Stimulated activated CD4-positive, alpha-beta T cell treated with anti-CD3 and anti-CD28 coated beads, Interleukin-1b, Interleukin-23, amount 100 ng/mL, for 1 hour (primary cell): ENCODE measurements at places on chromosomes 16 and 17.

GRCh38 chr16:56195151-56195550, 3.9 kb downstream of the GNAO1 start:
- no peak for DNase-seq

- no peak for DNase-seq
Measured at GRCh38 chr17:19384723-19385391, 2.1 kb downstream of the MFAP4 start.

- DNase-seq, result no peak
Measured at GRCh38 chr17:81578038-81578441, 25.9 kb upstream of the FAAP100 start.

DNA sequence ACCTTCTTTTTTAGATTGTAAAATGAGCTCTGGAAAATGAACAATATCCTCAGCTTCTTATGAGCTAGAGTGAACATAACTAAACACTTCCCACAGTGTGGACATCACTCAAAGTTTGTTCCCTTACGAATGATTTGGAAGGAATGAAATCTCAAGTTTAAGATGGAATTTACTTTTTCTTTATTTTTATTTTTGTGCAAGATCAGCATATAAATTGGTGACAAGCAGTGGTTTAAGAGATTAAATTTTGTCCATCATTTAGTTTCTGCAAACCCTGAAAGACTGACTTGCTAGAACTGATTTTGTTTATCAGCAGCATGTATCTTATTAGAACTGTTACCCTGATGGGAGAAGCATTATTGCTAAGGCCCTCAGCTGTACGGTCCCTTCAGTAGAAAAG, 420.1 kb downstream of the CDH8 start:
- no peak for DNase-seq

- no peak for DNase-seq
Measured at GRCh38 chr16:27925612-27926011, 137.9 kb downstream of the GSG1L start.

DNA sequence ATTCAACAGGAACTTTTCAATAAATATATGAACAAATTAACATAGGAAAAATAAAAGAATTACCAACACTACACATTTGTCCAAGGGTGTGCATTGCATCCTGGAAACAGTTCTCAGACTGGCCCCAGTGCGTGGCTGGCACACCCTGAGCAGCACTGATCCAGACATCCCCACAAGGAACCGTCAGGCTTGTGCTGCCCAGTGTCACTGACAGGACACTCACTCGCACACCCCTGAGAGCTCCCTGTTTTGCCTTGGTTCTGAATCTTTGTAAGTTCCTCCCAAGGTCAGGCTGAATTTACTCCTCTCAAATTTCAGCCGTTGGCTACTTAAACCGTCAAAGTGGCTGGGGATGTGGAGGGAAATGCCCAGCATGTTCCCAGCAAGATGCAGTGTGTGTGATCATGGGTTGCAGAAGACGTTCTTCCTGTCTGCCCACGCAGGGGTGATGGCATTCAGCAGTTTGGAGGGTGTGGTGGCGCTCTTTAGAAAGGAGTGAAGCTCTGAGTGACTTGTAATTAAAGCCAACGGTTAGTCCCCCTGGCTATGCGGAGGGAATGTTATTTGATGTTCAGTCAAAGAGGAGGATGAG, 1.7 kb downstream of the MT2A start:
- peak; percentile 55 for DNase-seq

GRCh38 chr17:12068946-12069345, 48.3 kb downstream of the MAP2K4 start:
- no peak for DNase-seq

DNA sequence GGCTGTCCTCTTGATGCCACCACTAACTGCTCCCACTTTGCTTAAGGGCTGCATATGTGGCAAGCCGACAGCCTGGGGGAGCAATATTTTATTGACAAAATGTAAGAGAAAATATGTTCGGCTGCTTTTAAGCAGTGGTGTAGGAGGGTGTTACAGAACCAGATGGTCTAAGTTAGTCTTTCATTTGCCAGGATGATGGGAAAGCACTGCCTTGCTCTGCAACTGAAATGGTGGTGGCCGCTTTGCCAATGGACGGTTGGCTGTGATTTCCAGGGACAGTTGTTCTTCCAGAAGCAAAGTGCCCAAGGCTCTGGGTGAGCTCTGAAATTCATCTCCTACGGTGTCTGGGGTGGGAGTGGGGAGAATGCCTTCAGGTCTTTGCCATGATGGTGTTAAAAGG, 469.3 kb downstream of the TOX3 start:
- no peak for DNase-seq
